Activated CD4-positive, alpha-beta T cell treated with anti-CD3 and anti-CD28 coated beads for 4 hours (primary cell): ENCODE measurements at places on chromosomes 13 and 19.
A peak's percentile ranks its signal among the peaks of the same experiment; 100 is the strongest.

GRCh38 chr13:48624858-48625257, 28.9 kb upstream of the CYSLTR2 start:
- no peak for DNase-seq

GRCh38 chr19:48660852-48661710, 11.7 kb downstream of the NTN5 start:
- DNase-seq: peak; percentile 75

DNA sequence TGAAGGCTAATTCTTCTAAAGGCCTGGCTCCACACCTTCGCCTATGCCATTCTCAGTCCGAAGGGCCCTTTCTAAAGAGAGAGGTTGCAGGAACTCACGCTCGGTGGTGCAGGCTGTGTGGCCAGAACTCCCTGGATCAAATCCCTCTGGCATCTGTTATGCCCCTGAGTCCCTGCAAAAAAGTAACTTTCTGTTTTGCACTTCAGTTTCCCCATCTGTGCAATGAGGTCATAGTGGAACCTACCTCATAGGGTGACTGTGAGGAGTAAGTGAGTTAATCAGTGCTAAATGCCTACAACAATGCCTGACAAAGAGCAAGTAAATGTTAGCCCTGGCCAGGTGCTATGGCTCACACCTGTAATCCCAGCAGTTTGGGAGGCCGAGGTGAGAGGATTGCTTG, 7.3 kb downstream of the IGSF23 start:
- no peak for DNase-seq

- DNase-seq: no peak
Measured at GRCh38 chr13:28333204-28333881, 161.6 kb downstream of the FLT1 start.

DNA sequence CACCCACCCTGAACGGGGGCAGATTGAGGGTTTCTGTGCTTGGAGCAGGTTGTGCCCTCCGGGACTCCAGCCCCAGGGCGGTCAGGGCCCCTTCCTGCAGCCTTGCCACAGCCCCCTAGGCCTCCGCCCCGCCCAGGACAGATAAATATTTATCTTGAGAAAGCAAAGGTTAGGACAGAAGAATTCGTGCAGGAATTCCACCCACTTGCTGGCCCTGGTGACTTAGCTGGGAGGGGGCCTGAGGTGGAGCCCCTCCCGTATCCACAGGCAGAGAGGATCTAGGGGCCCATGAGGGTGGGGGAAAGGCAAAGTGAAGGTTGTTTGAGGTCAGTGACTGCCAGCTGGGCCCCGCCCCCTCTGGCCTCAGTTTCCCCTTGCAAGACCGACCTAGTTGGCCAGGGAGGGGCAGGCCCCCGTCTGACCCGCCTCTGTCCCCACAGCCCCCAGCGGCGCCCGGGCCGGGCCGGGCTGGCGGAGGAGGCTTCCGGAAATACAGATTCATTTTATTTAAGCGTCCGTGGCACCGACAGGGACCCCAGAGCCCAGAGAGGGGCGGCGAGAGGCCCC, 5.2 kb downstream of the MIDN start:
- no peak for DNase-seq

DNA sequence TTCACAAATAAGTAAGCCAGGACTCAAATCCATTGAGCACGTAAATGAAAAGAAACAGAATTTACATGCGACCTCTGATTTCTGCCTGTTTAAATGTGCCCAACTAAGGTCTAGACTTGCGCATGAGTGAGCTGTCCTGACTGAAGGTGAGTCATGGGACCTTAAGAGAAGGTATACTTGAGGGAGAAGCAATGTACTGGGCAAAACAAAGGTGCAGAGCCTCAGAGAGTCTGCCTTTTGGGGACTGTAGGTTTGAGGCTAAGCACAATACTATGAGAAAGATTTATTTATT, 45.8 kb downstream of the UFM1 start:
- no peak for DNase-seq

GRCh38 chr13:74325106-74325505, 190.9 kb upstream of the KLF12 start:
- no peak for DNase-seq

DNA sequence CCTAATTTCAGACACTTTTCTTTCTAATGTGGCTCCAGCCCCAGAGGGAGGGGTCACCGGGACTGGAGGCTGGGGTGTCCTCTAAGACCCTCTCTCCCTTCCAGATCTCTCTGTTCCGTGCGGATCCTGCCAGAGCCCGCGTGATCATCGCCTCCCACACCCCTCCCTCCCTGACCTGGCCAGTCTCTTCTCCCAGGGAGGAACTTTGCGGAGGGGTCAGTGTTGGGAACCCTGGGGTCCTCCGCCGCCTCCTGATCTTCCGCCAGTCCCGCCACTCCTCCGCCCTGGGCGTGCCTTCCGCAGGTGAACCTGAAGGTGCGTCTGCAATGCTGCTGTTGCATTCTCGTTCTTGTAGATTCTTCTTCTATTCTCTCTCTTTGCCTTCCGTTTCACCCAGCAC, 9.1 kb downstream of the SOX21 start:
- DNase-seq: no peak

GRCh38 chr19:30227661-30228112, 144.5 kb upstream of the ZNF536 start:
- no peak for DNase-seq

DNA sequence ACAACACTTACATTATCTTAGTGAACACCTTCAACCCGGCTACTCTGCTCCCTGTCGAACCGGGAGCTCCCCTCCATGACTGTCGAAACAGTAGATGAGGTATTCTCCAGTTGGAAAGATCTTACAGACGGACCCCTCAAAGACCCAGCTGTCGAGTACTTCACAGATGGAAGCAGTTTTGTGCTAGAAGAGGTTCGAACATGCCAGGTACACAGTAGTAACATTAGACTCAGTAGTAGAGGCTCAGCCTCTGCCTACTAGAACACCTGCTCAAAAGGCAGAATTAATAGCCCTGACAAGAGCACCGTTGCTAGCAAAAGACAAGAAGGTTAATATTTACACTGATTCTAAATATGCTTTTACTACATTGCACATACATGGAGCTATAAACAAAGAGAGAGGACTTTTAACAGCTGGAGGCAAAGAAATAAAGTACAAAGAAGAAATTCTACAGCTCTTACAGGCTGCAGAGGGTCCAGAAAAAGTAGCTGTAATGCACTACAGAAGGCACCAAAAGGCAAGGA, 13.6 kb upstream of the SLC15A1 start:
- DNase-seq: no peak

- DNase-seq: no peak
Measured at GRCh38 chr13:79360095-79360494, 46.0 kb downstream of the RBM26 start.

- peak; percentile 57 for DNase-seq
Measured at GRCh38 chr19:12721656-12722565, 1.8 kb downstream of the TNPO2 start.

- DNase-seq: no peak
Measured at GRCh38 chr13:47334173-47334572, 437.3 kb upstream of the HTR2A start.

DNA sequence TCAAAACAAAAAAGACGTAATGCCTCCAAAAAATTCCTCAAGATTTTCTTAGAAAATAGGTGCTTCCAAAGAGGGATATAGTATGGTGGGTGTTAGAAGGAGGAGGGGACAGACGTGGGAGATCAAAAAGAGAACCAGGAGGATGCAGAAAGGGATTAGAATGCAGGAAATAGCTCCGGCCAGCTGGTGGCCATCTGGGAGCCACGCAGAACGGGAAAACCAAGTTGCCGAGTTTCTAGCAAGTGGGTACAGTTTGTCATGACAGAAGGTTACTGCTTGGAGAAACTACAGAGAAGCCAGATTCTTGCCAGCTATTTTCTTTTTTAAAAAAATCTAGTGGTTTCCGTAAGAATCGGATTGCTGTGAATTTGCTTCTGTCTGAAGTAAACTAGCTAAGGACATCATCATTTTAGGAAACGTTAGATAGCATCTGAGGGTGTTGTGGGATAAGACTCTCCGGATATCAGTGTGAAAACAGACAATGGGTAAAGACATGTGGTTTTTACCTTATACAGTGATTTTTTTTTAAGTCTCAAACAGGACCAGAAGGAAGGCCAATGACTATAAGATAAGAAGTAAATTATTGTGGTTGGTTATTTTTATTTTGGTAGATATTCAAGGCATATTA, 104.9 kb downstream of the HSPH1 start:
- no peak for DNase-seq

- no peak for DNase-seq
Measured at GRCh38 chr19:43563816-43564457, 11.4 kb downstream of the XRCC1 start.

GRCh38 chr13:29136341-29136740, 316.2 kb downstream of the MTUS2 start:
- DNase-seq: no peak

DNA sequence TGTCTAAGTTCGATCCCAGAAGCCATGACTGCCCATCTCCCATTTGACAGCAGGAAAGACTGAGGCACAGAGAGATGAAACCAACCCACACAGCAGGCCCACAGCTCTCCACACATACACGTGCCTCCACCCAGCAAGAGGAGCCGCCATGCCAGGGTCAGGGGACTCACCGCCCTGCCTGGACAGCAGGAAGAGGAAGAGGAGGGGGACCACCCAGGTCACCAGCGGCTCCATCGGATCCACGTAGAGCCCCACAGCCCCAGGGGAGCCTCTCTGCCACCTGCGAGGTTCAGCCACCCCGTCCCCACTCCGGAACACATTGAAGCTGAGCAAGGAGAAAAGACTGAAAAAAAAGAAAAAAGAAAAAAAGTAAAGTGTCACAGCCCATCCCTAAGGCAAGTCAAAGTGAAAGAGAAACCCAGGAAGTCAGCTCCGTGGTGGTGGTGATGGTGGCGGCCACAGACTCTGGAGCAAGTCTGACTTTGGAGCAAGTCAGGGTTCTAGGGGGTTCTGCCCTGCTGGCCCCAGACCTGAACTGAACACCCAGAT, at the start of gene IL12RB1:
TSS of gene IL12RB1 (minus strand) at position 345 of the 549 bp plus-strand sequence. CDS start at position 234, 111 bp downstream.
- DNase-seq: peak; percentile 56

- no peak for DNase-seq
Measured at GRCh38 chr19:47074621-47075020, 26.2 kb upstream of the TMEM160 start.

- no peak for DNase-seq
Measured at GRCh38 chr13:77535448-77535847, at the start of gene SCEL. SCEL (plus strand) TSS chr13:77535706; CDS start chr13:77555876, 20,170 bp downstream.

DNA sequence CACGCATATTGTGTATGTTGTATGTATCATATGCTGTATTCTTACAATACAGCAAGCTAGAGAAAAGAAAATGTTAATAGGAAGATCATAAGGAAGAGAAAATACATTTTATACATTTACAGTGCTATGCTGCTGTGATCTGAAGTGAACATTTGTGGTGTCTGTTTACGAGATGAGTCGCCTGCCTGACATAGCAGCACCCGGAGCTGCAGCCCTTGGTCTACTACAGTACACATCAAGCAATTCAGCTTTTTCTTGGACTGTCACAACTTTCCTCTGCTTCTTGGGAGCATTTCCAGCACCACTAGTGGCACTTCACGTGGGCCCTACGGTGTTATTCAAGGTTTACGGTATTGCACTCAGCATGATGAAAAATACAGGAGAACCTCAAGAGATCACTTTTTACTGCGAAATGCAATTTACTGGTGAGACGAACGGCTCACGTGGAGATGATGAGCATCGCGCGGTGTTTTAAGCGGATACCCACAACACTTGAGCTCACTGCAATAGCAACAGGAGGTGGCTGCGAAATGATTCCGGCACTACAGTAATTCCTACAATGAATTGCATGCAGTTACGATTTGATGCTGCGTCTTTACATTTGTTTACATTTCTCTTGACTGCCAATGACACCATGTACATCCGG, 308.4 kb downstream of the FGF9 start:
- no peak for DNase-seq

DNA sequence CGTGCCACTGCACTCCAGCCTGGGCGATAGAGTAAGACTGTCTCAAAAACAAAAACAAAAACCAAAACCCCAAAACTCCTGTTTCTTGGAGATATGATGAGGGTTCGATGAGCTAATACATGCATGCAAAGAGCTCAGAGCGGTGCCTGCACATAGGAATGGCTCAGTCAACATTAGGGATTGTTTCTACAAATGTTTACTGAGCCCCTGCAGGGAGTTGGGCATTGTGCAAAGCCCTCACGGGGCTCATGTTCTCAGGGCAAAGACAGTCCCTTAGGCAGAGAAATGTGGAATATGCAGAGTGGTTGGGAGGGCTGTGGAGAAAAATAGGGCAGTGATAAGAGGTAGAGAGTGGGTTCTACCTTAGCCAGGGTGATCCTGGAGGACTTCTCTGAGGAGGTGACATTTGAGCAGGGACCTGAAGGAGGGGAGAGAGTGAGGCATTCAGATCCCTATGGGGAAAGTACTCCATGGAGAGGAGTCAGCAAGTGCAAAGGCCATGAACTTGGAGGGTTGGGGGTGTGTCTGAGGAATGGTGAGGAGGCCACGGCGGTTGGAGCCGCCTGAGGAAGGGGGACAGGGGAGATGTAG, 1.5 kb upstream of the EHD2 start:
- no peak for DNase-seq

DNA sequence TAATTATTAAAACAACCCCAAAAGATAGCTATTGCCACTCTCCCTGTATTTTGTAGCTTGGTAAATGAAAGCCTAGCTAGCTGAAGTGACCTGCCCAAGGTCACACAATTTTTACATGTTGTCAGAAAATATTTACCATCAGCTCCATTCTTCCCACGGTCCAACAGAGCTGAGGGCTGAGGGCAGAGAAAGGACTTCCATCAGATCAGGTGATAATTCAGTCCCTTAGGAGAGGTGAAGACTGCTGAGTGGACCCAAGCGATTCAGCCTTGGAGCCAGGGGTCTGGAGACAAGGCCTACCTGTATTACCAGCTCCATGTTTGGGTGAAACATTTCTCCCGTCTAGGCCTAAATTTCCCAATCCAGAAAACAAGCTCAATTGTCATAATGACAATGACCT, 149.5 kb upstream of the TSHZ3 start:
- no peak for DNase-seq

DNA sequence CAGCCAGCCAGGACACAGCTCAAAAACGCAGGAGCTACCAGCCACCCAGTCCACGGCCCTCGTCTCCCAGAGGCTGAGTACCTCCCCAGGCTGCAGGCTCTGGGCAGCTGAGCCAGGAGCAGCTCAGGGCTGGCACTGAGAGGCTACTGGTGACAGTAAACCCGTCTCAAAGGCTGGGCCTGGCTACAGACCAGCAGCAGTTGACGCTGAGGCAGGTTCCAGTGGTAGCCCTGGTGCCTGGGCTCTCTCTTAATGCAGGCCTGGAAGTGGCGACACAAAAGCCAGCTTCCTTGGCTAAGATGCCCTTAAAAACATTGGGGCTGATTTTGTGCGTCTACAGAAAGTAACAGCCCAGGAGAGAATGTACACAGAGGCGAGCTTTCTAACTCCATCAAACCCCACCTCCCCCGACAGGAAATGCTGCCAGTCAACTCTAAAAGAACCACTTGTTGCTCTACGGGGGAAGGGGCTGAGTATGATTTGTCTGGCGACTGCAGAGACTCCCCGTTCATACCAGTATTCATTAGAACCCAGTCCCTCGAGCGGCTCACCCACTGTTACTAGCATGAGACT, 126.3 kb downstream of the STK24 start:
- no peak for DNase-seq

- no peak for DNase-seq
Measured at GRCh38 chr19:35313587-35313986, 15.4 kb upstream of the CD22 start.
